Mesenchymal stem cell (in vitro differentiated cells and primary cell): ENCODE measurements at places on chromosomes 12 and 14.

- DNase-seq, result peak; percentile 50
These were observed 4.1 kb downstream of the CKB start for GRCh38 chr14:103518422-103519042.

DNA sequence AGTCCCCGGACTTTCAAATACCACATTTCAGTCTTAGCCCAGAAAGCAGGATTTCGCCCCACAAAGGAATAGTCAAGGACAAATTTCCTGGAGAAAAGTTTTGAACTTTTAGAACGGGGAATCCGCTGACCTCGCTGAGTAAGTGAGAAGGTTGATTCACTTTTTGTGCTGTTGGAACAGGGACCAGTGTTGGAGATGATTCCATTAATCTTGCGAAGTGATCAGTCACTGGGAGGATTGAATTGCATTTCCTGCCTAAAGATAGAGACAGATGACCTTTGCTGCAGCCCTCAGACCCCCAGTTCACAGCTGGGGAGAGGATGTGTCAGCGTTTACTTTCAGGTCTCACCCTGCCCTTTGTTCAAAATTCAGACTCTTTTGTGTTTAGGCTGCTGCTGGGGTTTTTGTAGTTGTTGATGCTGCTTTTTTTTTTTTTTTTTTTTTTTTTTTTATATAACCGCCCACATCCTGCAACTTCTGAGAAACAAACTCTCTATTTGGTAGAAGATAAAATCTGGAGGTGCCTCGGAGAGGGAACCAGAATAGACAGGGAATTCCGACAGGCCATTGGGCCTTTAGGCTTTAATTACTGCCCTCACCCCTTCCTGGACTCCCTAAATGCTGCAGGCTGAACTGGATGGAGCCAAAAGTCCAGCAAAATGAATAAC lies 9.8 kb upstream of the KDM2B start:
- peak; percentile 71 for DNase-seq

- no peak for DNase-seq
These were observed 348.5 kb upstream of the RGS6 start for GRCh38 chr14:71583705-71584104.

DNA sequence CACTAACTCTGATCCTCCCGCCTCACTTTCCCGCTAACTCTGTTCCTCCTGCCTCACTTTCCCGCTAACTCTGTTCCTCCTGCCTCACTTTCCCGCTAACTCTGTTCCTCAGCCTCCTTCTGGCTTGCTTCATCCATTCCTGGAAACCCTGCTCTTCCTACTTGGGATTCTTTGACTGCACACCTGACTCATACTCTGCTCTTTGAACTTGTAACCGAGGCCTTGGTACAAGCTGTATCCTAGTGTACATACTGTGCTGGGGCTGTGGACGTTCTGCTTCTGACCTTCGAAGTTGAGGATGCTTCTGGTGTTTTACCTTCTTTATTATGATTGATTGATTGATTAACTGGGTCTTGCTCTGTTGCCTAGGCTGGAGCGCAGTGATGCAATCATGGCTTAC lies 63.2 kb upstream of the RD3L start:
- no peak for DNase-seq

GRCh38 chr12:120125792-120126634 lies 9.5 kb upstream of the RAB35 start:
- peak; percentile 29 for DNase-seq

DNA sequence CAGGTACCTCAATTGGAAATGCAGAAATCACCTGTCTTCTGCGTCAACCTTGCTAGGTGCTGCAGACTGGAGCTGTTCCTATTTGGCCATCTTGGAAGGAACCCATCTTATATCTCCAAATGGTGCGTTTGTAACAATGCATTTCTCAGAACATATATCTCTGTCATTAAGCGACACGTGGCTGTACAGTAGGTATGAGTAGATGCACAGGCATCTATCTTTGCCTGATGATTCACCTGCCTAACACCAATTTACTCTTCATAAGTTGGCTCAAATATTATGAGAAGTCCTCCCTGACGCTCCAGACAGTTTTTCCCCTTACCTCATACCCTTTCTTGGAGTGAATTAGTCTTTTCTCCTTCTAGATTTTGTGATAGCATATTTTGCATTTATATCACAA lies 44.2 kb downstream of the GPR137C start:
- DNase-seq, result no peak

- no peak for DNase-seq
These were observed 107.1 kb downstream of the GPR135 start for GRCh38 chr14:59358102-59358501.

- DNase-seq, result no peak
These were observed 297.1 kb downstream of the PDZRN4 start for GRCh38 chr12:41485203-41485602.

GRCh38 chr12:54549774-54550451 lies 512 bp downstream of the PDE1B start:
- DNase-seq, result no peak

GRCh38 chr12:4164559-4165558 lies 108.7 kb upstream of the CCND2 start:
- DNase-seq, result peak; percentile 79

DNA sequence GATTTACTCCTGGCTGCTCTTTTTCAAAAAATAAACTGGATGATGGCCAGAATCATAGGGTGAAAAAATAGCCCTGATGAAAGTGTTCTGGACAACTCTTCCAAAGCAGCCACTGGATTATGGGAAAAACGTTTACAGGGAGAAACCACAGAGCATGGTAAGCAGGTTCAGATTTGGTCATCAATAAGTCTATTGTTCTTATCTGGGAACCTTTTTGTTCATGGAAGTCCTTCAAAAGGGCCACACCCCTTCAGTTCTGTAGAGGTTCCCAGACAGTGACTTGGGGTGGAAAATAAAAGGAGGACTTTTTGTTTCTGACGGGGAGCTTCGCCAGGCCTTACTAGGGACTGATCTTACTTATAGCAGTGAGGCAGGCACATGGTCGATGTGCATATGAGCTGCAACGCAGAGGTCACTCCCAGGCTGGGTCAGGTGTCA lies 117.4 kb upstream of the SLC38A2 start:
- DNase-seq, result no peak

DNA sequence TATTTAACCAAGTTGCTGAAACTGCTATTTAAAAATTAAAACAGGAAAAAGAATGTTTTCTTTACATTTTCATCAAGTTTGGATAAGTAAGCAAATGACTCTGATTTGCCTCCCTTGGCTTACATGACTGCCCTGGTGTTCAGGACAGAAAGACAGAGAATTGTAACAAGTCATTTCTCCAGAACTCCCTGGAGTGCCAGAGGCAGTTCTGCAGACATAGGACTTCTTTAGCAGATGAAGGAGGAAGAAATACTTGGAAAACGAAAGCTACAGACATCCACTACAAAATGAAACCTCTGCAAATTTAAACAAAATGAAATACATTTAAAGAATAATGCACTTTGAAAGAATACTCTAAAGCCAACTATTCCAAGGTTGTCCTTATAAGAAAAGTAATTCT lies 253.9 kb downstream of the LRFN5 start:
- no peak for DNase-seq

DNA sequence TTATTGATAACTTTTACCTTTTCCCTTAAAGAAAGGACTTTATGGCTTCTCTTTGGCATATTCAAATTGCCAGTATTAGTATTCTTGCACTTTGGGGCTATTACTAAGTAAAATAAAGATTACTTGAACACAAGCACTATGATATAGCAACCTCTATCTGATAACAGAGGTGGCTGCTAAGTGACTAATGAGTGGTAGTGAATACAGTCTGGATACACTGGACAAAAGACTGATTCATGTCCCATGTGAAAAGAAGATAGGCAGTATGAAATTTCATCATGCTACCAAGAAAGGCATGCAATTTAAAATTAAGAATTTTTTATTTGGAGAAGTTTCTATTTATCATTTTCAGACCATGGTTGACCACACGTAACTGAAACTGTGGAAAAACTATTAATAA lies 399.9 kb downstream of the FSCB start:
- no peak for DNase-seq

GRCh38 chr14:95495538-95496025 lies 20.9 kb downstream of the SYNE3 start:
- DNase-seq, result no peak

- DNase-seq, result no peak
These were observed 10.6 kb upstream of the DRAM1 start for GRCh38 chr12:101866615-101867373.

- DNase-seq, result no peak
These were observed 19.7 kb downstream of the ASPG start for GRCh38 chr14:104105071-104105821.

GRCh38 chr12:65259501-65259900 lies 19.0 kb upstream of the MSRB3 start:
- no peak for DNase-seq

DNA sequence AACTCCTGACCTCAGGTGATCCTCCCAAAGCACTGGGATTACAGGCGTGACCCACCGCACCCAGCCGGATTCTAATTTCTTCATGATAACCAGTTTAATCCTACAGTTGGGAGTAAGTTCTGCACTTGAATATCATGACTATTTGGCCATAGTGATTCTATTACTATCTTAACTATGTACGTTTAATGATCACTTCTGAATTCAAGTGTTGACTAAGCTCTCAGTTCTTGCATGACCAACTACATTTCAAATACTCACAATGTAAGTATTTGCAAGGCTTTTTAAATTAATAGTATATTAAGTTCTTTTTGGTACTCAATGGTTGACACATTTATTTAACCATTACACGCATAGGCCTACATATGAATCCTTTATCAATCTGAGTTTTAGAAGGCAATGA lies 17.4 kb upstream of the VPS33A start:
- DNase-seq, result no peak

- peak; percentile 43 for DNase-seq
These were observed 7.3 kb downstream of the TMEM116 start for GRCh38 chr12:112005419-112006395.

DNA sequence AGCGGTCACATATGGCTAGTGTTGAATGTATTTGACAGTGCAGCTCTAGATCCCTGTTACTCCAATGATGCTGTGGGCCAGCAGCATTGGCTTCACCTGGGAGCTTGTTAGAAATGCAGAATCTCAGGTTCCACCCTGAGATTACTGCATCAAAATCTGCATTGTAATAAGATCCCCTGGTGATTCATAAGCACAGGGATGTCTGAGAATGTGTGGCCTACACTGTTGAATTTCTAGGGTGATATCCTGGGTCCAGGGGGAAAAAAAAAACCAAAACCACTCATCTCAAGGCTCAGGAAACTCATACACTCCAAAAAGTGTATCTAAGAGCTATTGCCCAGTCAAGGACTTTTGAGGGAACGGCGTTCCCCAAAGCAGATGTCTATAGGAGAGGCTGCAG lies 196.8 kb downstream of the PPM1H start:
- no peak for DNase-seq

GRCh38 chr14:104731320-104732294 lies 7.6 kb downstream of the ADSS1 start:
- DNase-seq, result peak; percentile 31

DNA sequence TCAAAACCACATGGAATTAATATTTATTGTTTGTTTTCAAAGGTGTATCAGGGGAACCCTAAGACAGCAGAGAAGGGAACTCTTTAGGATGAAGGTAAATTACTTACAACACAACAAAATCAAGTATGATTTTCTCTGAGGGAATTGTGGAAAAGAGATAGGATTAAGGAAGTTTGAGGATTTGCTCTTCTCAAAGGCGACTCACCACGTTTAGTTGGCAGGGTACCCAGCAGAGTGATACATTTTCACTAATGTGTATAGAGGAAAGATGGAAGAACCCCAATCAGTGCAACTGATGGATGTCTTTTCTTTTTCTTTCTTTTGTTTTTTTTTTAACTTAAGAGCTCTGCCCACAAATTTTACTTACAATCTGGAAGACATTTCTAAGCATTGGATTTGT lies 499.2 kb downstream of the CCER1 start:
- DNase-seq, result no peak

GRCh38 chr14:70601162-70601561 lies 707 bp upstream of the MED6 start:
- DNase-seq, result peak; percentile 41

- DNase-seq, result peak; percentile 58
These were observed 721 bp downstream of the CABP1 start for GRCh38 chr12:120640861-120641833.

DNA sequence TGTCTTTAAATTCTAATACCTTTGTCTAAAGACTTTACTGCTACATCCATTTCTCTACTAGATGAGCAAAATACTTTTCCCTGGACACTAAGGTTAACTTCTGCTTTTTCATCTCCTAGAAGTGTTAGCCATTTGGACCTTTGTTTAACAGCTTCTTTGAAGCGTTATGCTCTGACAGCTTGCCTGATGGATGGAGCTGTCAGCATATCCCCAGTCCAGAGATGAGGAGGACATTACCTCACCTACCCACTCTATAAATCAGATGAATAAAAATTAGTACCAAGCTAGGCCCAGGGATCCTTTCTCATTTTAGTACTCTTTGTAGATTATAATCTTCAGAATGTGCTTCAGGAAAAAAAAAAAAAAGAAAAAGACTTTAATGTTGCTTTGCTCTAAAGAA lies 222.7 kb downstream of the PELI2 start:
- DNase-seq, result no peak

DNA sequence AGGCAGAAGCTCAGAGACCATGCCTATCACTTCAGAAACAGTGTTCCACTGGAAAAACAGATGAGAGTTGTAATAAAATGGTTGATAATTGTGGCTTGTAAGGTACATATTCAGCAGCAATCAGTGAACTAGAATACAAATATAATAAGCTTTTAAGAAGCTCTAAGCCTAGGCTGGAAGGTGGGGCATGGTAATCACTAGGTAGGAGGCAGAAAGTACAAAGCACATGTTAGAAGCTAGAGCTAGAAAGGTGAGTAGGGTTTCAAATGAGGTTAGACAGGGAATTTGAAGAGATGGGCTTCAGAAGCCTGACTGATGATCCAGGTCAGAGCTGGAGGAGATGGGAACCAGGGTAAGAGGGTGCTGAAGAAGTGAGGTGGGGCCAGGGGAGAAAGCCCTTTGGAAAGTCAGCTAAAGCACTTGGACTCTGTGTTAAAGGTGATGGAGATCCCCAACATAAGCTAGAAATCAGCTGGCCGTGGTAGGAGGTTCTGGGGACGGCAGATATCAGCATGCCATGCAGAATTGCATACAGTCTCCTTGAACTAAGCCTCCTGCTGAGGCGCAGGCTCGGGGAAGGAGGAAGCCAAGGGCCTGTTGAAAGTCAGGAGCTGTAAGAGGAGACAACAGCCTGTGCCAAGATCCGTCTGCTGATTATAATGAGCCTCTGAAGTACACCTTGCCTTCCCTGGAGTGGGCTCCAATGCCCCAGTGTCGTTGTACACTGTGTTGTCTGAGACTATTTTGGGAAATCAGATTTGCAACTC lies 659.4 kb downstream of the BCL11B start:
- no peak for DNase-seq

- peak; percentile 47 for DNase-seq
These were observed 13.5 kb upstream of the EML1 start for GRCh38 chr14:99779751-99780150.
